Osteocyte (in vitro differentiated cells): ENCODE measurements at places on chromosomes 13 and 19. TPM values are rescaled to one million over a fixed set of nuclear protein-coding genes. Genes with fewer than 3 reads are reported as not detected.

GRCh38 chr13:87356314-87356713 is 314.9 kb upstream of the SLITRK5 start:
- no peak for DNase-seq

GRCh38 chr19:8335343-8336071 is 7.6 kb downstream of the KANK3 start:
- no peak for DNase-seq

DNA sequence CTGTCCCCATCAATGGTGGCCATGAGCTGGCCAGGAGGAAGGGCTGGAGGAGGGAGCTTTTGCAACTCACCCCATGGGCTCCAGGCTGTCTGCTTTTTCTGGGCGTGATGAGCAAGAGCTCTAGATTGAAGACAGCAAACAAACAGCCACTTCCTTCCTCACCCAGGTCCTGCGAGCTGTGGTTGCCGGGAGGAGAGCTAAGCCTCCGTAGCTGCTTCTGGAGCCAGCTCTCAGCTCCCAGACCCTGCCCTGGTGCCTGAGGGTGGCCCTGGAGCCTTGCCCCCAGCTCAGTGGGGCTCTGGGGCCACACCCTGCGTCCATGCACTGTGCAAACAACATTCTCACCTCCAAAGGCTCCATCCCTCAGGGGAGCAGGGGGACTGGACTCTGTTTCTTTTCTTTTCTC is 6.2 kb downstream of the MYO1F start:
- DNase-seq, result no peak

DNA sequence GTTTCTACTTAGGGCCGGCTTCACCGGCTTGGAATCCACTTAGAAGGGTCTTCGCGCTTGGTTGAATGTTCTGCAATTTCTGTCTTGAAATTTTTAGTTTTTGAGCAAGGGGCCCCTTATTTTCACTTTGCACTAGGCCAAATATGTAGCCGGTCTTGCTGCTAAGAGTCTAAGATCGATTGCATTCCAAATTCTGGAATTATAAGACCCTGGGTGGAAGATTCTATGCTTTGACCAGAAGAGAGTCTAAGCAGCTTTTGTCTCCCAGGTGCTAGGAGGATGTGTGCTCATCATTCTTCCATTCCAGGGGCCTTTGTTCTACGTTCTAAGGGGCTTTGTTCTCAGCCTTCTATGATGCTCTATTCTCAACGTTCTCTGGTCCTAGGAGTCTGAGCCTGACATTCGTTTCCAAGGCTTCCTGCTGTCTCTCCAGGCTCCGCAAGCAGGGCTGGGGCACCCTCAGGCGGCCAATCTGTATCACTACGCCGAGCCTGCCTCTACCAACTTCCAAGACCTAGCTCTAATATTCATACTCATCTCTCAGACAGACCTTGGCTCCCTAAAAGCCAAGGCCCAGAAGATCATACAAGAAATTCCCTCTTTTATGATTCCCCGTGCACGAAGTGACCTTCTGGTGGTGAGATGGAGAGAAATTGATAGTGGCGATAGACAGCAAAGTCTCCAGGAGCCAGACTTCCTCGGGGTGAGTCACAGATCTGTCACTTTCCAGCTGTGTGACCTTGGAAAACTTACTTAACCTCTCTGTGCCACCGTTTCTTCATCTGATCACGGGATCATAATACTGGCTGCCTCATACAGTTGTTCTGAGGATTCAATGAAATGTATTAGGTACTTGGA is 982 bp upstream of the DACT3 start:
- peak; percentile 94 for DNase-seq

- no peak for DNase-seq
Measured at GRCh38 chr13:102658660-102659059, 36.2 kb downstream of the METTL21C start.

- no peak for DNase-seq
Measured at GRCh38 chr19:15815306-15815705, at the start of gene OR10H1. Gene OR10H1, minus strand, starts transcription at chr19:15815664. Its CDS starts 7,627 bp downstream, at chr19:15808037.

DNA sequence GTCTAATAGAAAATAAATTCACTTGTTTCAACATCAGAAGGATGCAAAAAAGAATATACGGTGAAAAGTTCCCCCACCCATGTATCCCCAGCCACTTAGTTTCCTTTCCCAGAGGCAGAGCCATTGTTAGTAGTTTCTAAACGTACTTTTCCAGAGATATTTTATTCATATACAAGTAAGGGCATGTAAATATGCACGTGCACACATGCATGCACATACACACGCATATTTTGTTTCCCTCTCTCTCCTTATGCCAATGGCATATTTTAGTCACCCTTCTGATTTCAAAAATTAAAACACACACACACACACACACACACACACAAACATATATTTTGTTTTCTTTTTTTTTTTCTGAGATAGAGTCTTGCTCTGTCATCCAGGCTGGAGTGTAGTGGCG is 147.4 kb downstream of the PDS5B start:
- DNase-seq, result no peak

- DNase-seq, result no peak
Measured at GRCh38 chr19:50455992-50456391, 20.3 kb upstream of the EMC10 start.

GRCh38 chr13:99663185-99663825 is 162.0 kb downstream of the TM9SF2 start:
- DNase-seq, result peak; percentile 49

DNA sequence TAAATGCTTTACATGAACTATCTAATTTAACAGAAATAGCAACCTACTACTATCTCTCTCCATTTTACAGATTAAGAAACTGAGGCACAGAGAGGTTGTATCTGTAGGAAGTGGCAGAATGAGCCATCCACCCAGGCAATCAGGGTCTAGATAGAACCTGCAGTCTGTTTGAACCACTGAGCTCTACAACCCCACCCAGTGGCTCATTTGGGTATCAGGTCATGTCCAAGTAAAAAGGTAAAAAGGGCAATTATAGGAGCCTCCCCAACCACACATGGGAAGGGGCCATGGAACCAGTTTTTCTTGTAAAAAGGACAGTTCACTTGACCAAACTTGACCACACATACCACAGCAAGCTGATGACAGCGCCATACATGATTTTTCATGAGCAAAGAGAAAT is 92.9 kb upstream of the SGCG start:
- no peak for DNase-seq

The LENG9 gene
- 11.0 and 11.1 TPM in 2 replicates for total RNA-seq

The GPR183 gene
- total RNA-seq, result 0.19 TPM in 1 of 2 replicates, not detected in the other

The LMTK3 gene
- total RNA-seq, result 0.32 and 0.39 TPM in 2 replicates

The POU4F1 gene
- not detected in 2 replicates for total RNA-seq

The KIR3DL1 gene
- not detected in 2 replicates for total RNA-seq

The ZNF649 gene
- total RNA-seq, result 12.6 and 13.6 TPM in 2 replicates

The CYP4F8 gene
- not detected in 2 replicates for total RNA-seq

The CBARP gene
- 6.9 and 7.0 TPM in 2 replicates for total RNA-seq
